ENCODE measurements at places on chromosomes 4 and X.

GRCh38 chr4:86261636-86262035, 98.2 kb downstream of the MAPK10 start:
- no peak for DNase-seq

DNA sequence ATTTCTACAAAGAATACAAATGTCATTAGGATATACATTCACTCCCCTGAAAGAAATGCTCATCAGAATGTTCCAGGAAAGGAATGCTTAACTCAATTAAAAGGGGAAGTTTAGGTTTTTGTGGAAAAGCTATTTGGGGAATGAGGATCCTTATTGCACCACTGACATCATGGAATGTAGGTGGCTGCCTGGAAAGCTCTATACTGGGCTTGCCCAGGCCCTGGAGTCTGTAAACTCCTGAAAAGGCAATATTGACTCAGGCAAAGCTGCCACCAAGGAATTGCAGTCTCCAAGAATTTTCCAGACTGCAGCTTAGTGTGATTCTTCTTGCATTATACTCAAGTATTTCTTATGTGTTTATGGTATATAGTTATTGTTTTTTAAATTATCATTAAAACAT, 15.7 kb downstream of the DAPP1 start:
- DNase-seq, result no peak

GRCh38 chrX:45889471-45889870, 655.8 kb downstream of the ZNF674 start:
- no peak for DNase-seq

DNA sequence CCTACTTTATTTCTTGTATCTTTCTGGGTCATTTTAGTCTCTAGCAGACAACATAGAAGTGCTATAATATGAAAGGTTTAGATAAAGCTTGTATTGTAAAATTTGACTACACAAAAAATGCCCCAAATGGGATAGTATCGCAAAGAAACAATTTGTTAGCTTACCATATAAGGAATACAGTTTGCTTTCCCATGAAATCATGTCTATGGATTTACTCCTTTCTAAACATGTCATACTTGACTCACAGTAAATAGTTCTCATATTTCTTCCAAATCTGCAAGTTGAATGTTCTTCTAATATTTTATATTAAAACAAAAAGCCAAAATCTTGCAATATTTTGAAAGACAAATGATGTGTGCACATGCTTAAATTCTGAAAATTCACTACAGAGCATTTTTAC, 103.9 kb downstream of the PPA2 start:
- DNase-seq, result no peak

DNA sequence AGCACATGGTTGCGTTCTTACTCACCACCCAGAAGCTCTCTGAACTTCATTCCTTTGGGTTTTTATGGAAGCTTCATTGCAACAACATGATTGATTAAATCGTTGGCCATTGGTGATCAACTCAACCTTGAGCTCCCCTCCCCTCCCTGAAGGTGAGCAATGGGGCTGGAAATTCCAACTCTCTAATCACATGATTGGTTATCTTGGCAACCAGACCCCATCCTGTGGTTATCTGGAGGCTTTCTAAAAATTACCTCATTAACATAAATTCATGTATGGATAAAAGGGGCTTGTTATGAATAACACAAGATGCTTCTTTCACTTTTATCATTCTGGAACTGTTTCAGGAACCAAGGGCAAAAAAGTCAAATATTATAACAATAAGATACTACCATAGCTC, 34.6 kb upstream of the NMU start:
- no peak for DNase-seq

- DNase-seq, result no peak
Measured at GRCh38 chr4:168353746-168354145, 35.2 kb upstream of the DDX60 start.

- DNase-seq, result no peak
Measured at GRCh38 chr4:605702-606425, 19.5 kb upstream of the PDE6B start.

- DNase-seq, result no peak
Measured at GRCh38 chr4:165620913-165621312, 242.1 kb downstream of the CPE start.

- DNase-seq, result peak; percentile 48
Measured at GRCh38 chr4:6308899-6309643, 39.4 kb downstream of the WFS1 start.

GRCh38 chr4:127364397-127364796, 268.4 kb upstream of the INTU start:
- no peak for DNase-seq

- no peak for DNase-seq
Measured at GRCh38 chr4:78937837-78938236, 1.4 kb downstream of the PAQR3 start.

DNA sequence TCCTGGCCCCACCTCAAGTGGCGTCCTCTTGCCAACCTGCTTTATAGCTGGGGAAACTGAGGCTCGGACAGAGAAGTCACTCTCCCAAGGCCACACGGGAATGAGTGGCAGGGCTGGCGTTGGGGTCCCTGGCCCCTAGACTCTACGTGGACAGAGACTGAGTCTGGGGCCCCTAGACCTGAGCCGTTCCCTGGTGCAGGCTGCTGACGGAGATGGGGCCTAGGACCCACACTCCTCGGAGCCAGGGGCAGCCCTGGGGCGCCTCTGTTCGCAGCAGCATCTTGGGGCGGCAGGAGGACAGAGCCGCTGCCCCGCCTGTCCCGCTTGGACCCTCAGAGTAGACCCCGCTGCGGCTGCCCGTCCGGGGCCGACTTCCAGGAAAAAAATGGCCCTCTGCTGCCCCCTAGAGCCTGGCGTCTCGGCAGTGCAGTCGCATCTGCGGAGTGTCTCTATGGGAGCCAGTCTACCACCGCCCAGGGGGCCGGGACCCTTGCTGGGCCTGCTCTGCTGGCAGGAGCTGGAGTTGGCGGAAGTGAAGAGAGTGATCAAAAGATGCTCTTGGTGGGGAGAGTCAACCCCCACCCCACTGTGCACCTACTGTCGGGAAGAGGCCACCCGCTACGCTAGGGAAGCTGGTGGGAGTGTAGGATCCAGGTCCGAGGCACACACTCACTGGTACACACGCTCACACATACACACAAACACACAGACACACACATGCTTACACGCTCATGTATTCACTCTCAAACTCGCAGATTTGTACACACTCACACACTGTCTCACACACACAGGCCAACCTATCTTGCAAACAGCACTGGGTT, 220.1 kb downstream of the AFAP1 start:
- DNase-seq, result peak; percentile 96

DNA sequence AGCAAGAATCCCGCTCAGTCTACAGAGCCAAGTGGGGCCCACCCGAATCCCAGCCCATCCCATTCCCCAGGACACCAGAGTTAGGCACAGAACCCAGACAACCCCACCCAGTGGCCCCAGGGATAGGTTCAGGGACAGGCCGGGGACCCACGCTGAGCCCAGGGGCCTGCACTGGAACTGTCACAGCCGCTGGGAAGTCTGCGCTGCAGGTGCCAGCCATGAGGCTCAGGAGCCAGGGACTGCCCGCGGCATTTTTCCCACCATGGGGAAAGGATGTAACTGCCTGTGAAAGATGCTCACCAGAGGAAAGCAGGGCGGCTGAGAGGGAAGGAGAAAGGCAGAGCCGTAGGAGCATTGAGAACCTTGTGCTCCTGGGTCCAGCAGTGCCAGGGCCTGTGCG, 12.0 kb downstream of the EVC2 start:
- no peak for DNase-seq

GRCh38 chrX:13699183-13699826, 10.4 kb downstream of the RAB9A start:
- DNase-seq, result peak; percentile 10

GRCh38 chrX:142060191-142060590, 144.9 kb downstream of the MAGEC2 start:
- DNase-seq, result no peak

GRCh38 chr4:11611868-11612267, 183.2 kb upstream of the HS3ST1 start:
- DNase-seq, result no peak

DNA sequence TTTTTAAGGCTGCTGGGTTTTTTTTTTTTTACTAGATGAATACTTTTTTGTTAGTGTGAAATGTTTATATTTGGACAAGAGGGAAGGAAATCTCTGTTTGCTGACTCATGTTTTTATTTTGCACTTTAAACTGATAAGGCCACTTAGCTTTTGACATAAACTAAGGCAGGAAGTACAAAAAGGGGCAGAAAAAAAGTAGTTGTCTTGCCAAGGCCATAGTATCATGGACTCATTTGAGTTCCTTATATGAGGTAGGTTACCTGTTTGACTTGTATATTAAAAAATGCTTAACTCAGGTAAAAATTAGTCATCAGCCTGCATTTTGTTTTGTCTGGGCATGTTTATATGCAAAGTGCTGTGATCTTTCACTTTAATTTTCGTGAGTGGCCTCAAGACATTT, 26.0 kb downstream of the SMAD1 start:
- DNase-seq, result no peak

- DNase-seq, result no peak
Measured at GRCh38 chrX:131764216-131764615, 220.3 kb downstream of the OR13H1 start.

- peak; percentile 50 for DNase-seq
Measured at GRCh38 chr4:123102897-123103471, 180.6 kb upstream of the NUDT6 start.

DNA sequence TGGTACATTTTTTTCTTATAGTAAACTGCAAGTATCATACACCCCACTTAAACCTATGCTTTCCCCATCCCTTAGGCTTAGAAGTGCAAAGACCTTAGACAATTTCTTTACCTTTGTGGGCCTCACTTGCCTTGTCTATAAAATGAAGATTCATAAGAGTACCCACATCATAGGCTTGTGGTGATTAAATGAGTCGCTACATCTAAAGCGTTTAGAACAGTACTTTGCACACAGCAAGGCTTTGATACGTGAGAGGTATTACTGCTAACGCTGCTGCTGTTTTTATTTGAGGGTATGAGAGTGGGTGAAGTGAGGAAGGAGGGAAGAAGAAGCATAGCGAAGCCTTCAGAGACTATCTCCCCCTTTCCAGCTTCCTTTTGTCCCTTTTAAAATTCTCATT, 87.8 kb upstream of the RPS6KA3 start:
- no peak for DNase-seq
